ENCODE measurements at places on chromosomes 5 and 9.

DNA sequence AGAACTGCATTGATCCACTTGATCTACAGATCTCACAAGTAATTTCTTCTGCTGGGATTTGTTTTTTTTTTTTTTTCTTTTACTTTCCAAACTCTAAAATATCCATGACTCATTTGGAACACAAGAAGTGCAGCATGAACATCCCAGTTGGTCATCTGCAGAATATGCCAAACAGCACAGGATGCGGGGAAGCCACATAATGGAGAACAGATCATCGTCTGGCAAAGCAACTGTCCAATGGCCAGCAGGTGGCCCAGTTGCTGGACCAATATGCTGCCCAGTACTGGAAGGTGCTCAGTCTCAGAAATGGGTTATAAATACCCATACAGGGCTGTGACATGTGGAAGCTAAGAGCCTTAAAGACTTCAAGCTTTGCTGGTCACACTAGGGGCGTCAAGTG, 221.3 kb upstream of the TAS2R1 start:
- DNase-seq, result no peak

GRCh38 chr5:75717082-75717922, at the start of gene POC5:
POC5 (minus strand) TSS chr5:75717437; CDS start chr5:75712937, 4,500 bp downstream.
- DNase-seq, result peak; percentile 98

DNA sequence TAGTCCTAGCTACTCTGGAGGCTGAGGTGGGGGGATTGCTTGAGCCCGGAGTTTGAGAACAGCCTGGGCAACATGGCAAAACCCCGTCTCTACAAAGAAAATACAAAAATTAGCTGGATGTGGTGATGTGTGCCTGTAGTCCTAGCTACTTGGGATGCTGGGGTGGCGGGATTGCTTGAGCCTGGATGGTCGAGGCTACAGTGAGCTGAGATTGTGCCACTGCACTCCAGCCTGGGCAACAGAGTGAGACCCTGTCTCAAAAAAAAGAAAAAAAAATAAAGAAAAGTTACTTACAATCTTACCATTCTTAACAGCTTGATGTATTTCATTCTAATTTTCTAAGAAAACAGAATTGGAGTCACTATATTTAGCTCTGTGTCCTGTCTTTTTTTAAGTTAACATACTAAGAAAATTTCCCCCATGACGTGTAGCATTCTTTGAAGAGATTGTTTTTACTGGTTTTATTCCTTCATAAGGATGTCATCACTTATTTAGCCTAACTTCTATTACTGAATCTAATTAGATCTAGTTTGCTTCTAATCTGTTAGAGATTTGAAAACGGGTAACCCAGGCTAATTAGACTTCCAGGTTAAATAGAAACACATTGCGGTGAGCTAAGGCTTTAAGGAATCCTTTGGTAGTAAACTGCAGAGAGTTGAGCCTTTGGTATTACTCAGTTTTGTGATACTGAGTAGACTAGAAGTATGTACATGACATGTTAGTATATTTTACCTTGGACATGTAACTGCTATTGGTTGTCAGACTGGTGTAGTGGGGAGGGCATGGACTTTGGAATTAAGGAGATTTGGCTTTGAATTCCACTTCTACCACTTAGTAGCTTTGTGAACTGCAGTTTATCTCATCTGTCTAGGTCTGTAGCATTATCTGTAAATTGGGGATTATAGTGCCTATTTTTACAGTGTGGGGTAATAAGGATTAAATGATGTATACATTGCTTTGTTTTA, 24.0 kb downstream of the HSPA4 start:
- no peak for DNase-seq

DNA sequence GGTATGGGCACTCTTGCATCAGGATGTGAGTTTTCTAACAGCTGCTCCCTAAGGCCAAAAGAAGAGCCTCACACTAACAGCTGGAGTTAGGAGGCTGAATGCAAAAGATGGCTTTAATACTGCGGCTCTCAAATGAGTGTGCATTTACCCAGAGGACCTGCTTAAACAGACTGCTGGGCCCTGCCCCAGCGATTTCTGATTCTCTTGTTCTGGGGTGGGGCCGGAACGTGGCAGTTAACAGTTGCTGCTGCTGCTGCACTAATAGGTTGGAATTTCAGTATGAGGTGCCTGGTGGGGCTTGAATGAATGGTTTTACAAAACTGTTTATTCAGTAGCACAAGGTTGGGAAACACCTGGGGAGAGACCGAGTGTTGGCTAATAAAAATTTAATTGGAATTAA, 26.1 kb downstream of the HMGCR start:
- DNase-seq, result no peak

DNA sequence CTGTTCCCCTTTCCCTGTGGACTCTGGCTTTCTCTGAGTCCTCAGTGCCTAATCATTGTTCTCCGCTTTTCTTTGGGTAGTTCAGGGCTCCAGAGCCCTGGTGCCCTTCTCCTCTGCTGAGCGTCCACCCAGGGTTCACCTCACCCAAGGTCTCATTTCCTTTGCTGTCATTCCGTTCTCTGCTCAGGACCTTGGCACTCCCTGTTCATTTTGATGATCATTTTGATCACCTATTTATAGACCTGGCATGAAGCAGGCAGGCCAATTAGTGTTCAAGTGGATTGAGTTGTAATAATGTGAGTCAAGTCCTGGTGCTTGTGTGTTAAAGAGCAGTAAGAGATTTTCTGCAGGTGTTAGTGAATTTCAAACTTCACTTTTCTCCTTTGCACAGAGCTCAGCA, 3.6 kb downstream of the TRIO start:
- no peak for DNase-seq

DNA sequence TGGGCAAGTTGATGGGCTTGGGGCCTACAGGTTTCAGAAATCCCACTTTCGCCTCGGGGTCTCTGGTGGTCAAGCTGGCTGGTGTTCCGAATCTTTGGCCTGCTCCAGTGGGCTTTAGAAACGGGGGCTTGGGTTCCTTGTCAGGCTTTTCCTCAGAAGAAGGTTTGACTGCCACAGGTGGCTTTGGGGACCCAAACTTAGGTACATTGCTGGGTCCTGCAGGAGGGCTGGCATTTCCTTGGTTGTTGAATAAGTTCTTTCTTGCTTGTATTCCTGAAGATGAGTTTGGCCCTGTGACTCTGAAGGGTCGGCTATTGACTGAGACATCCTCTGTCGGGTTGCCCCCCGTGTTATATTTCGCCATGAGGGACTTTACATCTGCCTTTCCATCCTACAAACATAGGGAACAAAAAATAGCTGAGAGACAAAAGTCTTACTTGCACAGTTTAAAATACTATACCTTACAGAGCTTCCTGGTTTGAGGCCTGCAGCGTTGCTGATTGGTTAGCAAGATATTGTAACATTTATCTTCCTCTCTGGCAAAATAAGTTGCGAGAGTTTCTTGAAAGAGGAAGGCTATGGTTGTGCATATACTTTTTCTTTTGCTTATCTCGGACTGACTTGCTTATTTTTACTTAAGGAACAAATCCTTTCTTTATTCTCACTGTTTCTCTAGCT, 16.6 kb downstream of the FYB1 start:
- DNase-seq, result no peak

DNA sequence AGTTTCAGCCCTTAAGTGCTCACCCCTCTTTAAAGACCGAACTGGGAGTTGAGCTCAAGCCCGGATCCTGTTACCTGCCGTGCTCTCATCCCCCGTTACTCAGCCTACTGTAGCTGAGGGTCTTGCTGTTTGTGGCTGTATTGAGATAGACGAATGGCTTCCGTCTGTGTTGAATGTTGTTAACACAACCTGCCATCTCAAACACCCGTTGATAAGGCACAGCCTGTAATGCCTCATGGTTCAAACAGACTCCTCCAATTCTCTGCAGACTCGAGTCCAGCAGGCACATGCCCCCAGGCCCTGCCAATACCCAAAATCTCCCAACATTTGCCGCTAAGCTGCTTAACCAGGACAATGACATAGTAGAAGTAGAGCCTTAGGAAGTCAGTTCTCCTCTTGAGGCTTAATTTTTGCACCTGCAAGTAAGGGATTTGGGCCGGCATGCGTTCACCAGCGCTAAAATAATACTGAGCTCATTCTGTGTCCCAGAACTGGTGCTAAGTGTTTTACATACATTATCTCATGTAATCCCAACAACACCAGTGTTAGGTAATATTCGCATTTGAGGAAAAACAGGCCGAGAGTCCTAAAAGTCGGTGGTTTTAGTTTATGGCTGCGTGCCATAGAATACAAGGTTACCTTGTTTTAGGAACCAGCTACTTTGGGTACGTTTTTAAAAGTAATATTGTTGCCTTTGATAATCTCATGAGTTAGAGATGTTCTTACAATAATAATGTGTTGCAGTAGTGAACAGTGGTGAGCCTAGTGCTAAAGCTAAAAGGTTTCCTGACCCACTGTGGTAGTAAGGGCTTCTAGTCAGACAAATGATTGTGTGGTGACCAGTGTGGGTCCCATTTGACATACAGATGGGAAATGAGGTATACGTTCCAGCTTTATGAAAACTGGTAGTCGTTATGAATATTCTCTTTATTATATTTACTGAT, 1.5 kb upstream of the RFX3 start:
- DNase-seq, result no peak

- no peak for DNase-seq
Observed at GRCh38 chr9:101226161-101226560, 158.6 kb downstream of the BAAT start.

DNA sequence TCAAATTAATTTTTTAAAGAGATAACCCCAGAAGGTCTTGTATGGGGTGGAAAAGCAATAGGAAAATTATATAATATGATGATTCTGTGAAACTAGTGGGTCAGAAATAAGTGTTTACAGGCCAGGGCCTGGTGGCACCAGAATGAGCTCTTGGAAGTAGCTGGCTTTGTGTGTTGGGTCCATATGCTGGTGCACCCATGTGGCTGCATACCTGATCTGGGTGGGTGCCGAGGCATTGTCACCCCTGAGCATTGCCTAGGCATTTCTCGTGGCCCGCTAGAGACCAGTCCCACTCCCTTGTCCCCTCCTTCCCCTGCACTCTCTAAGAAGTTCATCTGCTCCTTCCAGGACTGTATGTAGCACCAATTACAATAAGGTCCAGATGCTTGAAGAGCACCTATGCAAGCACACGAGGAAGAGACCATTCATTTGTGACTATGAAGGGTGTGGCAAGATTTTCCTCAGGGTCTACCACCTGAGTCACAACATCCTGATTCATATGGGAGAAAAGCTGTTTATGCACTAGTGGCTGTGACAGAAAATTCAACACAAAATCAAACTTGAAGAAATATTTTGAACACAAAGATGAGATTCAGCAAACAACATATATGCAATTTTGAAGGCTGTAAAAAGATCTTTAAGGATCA, 19.8 kb upstream of the IL33 start:
- no peak for DNase-seq

DNA sequence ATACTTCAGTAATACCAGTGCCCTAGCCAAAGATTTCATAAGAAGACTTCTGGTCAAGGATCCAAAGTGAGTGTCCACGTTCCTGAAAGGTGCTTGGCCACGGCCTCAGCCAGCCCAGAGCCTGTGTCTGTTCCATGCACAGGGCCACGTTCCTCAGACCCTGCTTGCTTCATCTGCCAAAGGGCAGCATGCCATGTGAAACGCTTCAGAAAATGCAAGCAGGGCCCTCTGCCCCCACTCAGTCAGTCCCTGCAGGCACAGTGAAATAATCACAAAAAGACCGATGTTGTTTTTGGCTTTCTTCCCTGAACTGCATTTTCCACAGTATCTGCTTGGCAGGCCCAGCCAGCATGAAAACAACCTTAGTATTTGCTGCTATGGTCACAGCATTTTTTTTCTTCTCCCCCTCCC, 85.5 kb upstream of the CTSL start:
- DNase-seq, result no peak
